ENCODE measurements at places on chromosomes 16 and 17. TPM values are rescaled to one million over a fixed set of nuclear protein-coding genes. Genes with fewer than 3 reads are reported as not detected.

NOMO2 gene
- total RNA-seq: 119 TPM

CCL15 gene
- total RNA-seq: not detected

ANKS4B gene
- 0.02 TPM for total RNA-seq

CCL17 gene
- total RNA-seq: not detected

TMEM88 gene
- 1.2 TPM for total RNA-seq

SEC14L5 gene
- 0.06 TPM for total RNA-seq

KRT33A gene
- total RNA-seq: not detected

SLC52A1 gene
- 0.62 TPM for total RNA-seq

ZNF469 gene
- 8.0 TPM for total RNA-seq

Data from A549 treated with dexamethasone at 1 μM for 4 hours (cell line).